Fibroblast of skin of right quadriceps (primary cell): ENCODE measurements at places on chromosomes 2 and 18.

- no peak for DNase-seq
Observed at GRCh38 chr18:48066225-48066652, 135.8 kb upstream of the SMAD2 start.

DNA sequence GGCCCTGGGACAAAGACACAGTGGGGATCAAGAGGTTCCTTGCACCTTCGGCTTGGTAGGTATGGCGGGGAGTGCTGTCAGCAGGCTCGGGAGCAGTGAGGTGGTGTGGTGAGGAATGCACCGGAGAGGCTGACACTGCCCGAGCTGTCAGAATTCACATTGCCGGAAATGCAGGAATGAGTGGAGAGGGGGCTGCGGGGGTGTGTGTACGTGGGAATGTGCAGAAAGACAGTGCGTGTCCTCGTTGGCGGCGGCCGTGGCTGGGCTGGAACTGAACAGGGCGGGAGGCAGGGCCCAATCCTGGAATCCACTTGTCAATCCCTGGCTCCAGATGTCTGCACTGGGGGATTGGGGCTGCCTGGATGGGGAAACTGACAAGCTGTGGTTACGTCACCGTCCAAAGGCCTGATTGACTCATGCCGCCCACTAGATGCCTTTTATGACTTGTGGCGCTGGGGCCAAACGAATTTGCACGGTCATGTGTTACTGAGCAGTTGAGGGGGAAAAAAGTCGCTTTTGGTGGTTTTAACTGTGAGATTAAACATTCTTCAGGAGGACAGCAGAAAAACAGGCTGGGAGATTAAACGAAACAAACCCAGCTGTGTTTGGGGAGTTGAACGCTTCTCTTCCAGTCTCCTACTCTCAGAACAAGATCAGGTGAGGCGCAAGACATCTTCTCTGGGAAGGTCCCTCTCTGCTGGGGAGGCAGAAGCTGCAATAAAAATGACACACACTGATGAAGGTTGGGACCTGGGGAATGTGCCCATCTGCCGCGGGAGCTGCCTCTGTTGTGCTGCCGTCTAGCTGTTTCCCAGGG, 189.4 kb upstream of the GLI2 start:
- peak; percentile 98 for DNase-seq

GRCh38 chr2:79612999-79613398, 100.1 kb downstream of the CTNNA2 start:
- DNase-seq: no peak

DNA sequence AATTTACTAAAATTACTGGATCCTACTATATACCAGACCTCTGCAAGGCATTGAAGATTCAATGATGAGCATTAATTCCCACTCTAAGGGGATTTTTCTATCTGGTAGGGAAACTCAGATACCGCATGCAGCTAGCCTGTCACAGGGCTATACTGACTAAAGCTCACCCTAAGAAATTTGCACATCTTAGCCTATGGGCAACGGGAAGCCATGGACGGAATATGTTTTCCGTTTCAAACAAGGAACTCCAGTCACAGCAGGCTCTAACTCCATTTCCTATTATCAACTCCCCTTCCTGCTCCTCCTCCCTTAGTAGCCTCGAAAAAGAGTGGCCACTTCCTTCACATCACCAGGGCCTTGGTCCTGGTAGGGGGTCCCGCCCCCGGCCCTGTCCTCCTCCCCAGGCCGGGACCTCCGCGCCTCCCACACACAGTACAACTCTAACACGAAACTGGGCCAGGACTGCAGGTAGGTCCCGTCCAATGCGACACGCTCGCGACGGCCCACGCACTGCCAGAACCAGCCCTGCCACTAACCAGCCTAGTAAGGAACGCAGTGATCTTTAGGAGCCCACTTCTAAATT, 659 bp upstream of the COX5B start:
- peak; percentile 7 for DNase-seq

DNA sequence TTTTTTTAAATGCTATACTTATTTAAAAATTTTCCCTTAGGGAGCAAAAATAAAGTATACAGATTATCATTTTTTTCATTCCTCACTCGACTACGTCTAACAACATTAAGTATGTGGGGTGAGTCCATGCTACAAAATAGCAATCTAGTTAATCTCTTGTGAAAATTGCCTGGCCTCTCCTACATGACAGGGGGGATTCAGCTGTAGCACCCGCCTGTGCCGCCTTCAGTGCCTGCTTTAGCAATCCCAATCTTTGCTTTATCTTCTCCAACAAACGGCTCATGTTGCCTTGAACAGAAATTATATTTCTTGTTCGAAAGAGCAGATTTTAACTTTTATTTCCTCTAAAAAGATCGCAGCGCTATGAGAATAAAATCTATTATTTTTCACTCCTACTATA, 2.4 kb upstream of the SOX11 start:
- no peak for DNase-seq

GRCh38 chr2:71852141-71852711, 295.4 kb downstream of the CYP26B1 start:
- DNase-seq: peak; percentile 35

- DNase-seq: no peak
Observed at GRCh38 chr2:169562519-169562918, 11.1 kb downstream of the FASTKD1 start.

- DNase-seq: peak; percentile 61
Observed at GRCh38 chr2:207252979-207253645, 87.4 kb upstream of the KLF7 start.

DNA sequence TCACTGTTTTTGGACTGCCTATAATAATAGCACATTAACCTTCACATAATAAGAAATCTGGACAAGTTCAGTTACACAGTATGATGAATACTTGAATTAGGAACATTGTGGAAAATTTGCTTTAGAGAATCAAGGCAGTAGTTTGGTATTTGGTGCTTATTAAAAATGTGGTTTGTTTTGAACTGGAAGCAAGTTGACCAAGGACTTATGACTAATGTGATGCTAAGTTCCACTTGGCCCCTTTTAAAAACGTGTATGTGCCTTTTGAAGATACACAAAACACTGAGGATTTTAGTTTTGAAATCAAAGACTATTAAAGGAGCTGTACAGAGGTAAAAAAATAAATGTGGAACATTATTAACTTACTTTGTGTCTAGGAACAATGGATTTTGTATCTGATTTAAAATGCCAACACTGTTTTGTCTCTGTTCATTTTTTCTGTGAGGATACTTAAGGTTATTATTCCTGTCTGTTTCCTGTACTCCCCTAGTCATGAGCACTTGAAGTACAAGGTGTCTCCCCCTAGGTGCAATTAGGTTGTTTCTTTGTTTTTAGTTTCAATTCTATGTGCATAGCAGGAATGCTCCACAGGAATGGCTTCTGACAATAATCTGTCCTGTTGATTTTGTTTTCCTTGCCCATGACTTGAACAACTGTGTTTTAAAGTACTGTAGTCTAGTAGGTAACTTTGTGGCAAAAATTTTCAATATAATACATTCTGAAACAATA, 49.6 kb upstream of the PTH2R start:
- DNase-seq: no peak

GRCh38 chr2:98608116-98608961, at the start of the genes COA5 and UNC50:
Gene COA5 (minus strand): TSS chr2:98608512. CDS start chr2:98608405, 107 bp downstream.
Gene UNC50 (plus strand): TSS chr2:98608589. CDS start chr2:98609760, 1,171 bp downstream.
- DNase-seq: peak; percentile 91

DNA sequence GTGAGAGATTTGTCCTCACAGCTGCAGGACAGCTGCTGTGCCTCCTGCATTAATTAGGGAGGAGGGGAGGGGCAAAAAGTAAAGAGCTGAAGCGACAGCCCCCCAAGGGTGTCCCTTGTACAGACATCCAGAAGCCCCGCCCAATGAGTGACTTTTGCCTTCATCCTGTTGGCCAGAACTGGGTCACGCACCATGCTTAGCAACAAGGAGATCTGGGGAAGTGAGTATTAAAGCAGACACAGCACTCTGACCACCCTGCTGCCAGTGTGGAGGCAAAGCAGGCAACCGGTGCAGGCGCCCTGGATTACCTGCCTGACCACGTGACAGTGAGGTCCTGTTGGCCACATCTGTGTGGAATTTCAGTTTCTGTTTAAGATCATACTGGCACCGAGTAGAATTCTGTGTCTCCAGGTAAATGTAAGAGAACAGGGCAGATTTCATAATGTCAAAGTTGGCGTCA, 21.5 kb upstream of the BIN1 start:
- DNase-seq: no peak

DNA sequence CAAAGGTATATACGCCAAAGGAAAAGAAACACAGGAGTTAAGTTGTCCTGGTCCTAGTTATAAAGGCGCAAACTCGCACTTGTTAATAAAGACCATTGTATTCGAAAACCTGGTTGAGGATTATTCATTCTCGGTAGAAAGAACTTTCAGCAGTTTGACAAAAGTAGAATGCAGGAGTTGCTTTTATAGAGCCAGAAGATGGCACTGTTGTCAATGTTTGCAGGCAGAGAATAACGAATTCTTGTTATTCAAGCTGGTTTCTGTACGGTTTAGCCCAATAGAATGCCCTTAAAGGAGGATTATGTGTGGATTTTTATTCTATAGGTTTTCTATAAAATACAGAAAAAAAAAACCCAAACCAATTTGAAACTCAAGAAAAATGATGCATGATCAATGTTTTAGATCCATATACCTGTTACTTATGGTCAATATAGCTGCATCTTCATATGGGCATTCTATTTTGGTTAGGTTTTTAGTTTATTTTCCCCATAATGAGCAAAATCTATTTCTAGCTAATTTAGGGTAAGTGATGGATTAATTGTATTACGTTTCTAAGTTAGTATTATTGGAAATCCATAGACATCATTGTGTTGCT, 510.3 kb downstream of the PLCL1 start:
- DNase-seq: peak; percentile 65

DNA sequence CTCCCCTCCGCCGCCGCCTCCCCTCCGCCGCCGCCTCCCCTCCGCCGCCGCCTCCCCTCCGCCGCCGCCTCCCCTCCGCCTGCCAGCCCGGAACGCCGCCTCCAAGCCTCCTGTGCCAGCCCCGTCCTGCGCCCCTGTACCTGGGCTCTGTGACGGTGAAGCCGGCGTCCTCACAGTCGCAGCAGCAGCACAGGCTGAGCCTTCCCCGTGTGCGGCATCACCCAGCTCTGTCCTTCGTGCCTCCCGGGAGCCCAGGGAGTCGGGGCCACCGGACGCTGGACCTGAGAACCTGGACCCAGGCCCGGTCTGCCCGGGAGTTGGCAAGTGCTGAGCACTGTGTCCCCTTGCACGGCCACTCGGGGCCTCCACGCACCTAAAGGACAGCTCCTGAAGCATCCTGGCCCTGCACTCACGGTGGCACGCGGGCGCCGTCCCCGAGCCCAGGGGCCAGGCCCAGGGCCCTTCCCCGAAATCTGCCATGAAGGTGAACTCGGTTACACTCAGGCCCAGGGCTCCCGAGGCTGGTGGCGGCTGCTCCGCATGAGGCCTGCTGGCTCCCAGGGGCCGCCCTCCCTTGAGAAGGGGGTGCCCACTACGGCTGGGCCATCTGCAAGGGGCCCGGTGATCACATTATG, 32.9 kb downstream of the RTP5 start:
- DNase-seq: no peak

DNA sequence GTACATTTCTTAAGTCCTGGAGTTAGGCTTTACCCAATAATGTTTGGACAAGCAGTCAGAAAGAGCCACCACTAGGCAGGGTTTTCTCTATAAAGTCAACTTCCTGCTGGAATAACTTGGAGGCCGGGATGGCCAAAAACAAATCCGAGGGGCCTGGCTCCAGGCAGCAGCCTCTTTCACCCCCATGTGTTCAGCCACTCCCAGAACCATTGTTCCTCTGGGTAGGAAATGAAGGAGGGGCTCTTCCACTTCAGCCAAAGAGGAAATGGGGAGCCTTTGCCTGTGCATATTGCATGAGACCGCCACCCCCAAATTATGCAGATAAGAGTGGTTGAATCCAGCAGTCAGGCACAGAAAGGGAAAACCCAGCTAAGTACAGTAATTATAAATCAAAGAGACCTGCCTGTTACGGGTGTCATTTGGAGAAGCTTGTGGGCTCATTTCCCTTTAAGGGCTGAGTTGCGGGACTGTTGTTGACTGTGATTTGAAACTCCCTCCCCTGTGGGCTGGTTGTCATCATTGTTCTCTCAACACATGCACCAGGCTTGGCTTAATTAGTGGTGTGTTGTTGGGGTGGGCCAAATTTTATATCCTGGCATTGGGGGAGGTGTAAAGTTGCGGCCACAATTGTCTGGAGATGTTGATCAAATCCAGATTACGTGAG, 212.8 kb upstream of the SOX11 start:
- peak; percentile 56 for DNase-seq

GRCh38 chr18:44536046-44536445, 144.6 kb upstream of the SETBP1 start:
- DNase-seq: peak; percentile 86

DNA sequence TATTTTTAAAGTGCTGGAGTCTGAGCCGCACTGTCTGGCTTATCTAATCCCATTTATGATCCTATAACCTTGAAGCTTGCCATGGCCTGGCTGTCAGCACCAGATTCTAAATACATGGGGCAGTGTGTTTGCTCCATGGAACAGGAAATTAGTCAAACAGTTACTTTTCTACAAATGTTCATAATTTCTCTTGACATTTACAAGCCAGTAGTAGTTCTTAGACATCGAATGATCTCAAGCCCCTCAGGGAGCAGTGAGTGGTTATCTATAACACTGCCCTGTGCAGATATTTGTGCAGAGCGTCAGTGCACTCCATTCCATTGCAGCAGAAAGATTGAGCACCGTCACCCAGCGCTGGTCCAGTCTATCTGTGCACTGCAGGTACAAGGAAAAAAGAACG, 205.2 kb downstream of the AGPS start:
- DNase-seq: peak; percentile 33

DNA sequence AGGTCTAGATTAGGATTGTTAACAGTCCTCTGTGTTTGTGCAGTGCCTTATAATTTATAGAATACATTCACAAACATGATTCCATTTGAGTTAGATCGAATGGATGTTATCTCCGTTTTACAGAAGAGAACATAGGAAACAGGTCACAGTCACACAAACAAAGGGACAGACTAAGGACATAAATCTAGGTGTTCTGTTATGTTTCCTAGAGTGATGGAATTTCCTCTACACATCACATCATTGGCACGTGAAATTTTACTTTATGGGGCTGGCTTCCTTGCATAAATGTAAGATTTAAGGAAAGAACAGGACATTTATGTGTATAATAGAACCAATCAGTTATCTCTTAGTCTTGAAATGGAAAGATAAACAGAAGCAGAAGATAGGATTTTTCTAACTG, 6.4 kb downstream of the TRIM54 start:
- DNase-seq: no peak

DNA sequence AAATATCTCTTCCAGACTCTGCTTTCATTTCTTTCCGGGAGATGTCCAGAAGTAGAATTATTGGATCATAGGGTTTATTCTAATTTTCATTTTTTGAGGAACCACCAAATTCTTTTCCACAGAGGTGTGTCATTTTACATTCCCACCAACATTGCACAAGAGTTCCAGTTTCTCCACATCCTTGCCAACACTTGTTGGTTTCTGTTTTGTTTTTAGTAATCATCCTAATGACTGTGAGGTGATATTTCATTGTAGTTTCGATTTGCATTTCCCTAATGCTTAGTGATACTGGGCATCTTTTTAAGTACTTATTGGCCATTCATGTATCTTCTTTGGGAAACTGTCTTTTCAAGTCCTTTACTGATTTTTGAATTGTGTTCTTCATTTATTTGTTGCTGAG, 513.1 kb downstream of the PARD3B start:
- no peak for DNase-seq

GRCh38 chr2:7411691-7412090, 494.5 kb downstream of the RNF144A start:
- DNase-seq: no peak
